ENCODE measurements at places on chromosomes 4 and X. TPM values are rescaled to one million over a fixed set of nuclear protein-coding genes. Genes with fewer than 3 reads are reported as not detected.

Gene POLN
- total RNA-seq, result 1.5 TPM

Gene AKAP14
- total RNA-seq, result not detected

Gene CXorf65
- not detected for total RNA-seq

Gene CT45A10
- not detected for total RNA-seq

DNA sequence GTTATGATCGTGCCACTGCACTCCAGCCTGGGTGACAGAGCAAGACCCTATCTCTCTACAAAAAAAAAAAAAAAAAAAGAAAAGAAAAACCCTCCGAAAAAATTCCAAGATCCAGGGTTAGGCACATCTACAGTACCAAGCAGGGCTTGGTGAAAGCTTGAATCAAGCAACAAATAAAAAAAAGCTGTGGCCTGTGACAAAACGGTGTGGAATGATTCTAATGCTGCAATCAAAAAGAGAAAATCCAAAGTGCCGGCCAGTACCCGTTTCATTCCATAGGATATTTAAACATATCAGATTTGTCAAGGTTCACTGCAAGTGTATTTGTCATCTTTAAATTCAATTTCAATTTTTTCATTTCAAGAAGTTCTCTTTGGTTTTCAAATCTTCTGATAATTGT lies 20.5 kb downstream of the RWDD4 start:
- no peak for ATAC-seq

DNA sequence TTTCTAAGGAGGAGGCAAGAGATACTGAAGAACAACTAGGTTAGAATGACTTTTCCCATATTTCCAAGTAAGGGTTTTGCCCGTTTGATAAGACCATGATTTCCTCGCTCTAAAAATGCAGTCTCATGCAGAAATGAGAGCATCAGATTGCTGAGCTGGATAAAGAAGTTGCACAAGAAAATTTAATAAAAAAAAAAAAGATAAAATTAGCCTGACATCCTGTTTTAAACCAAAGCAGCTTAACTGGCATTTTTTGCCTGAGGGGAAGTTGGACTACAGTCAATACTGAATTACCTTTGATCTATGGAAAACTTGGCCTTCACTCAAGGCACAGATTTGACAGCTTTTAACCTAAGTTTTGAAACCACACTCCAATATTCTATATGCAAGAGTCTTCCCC lies 208.4 kb downstream of the GASK1B start:
- no peak for ATAC-seq

- ATAC-seq, result no peak
These were observed 22.4 kb downstream of the MAP7D3 start for GRCh38 chrX:136228839-136229207.

GRCh38 chrX:153903991-153904957 lies at the start of gene AVPR2:
Gene AVPR2, plus strand, starts transcription at chrX:153904673. Its CDS starts 473 bp downstream, at chrX:153905146.
- ATAC-seq, result peak; percentile 57

- ATAC-seq, result no peak
These were observed 95.8 kb downstream of the IQCM start for GRCh38 chr4:149719806-149720205.

GRCh38 chr4:81003597-81004111 lies 26.9 kb upstream of the BMP3 start:
- ATAC-seq, result no peak

- ATAC-seq, result no peak
These were observed 276.1 kb downstream of the PPP3CA start for GRCh38 chr4:101071241-101071640.

DNA sequence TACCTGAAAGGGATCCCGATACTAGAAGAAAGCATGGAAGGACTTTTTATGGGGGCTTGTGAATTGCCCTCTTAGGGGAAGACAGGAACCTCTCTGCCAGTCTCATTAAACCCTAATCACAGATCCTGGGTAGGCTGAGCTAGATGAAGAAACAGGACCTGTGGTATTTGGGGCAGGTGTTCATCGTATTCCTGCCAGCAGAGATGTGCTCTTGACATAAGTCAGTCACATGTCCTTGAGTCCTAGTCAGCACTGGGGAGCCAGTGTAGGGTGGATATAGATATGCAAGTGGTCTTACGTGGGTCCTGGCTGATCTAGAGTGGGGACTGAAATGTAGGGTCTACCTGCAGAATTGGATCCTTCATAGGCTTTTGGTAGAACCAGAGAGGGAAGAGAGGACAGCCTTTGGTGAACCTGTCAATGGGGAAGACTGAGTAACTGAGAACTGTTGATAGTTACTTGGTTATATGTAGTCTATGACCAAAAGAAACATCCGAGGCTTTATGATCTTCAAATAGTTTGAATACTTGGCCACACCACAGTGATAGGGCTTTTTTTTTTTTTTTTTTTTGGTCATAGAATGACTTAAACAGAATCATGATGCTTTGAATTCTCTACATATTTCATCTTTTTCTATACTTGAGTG lies 63.5 kb upstream of the WDR1 start:
- no peak for ATAC-seq

DNA sequence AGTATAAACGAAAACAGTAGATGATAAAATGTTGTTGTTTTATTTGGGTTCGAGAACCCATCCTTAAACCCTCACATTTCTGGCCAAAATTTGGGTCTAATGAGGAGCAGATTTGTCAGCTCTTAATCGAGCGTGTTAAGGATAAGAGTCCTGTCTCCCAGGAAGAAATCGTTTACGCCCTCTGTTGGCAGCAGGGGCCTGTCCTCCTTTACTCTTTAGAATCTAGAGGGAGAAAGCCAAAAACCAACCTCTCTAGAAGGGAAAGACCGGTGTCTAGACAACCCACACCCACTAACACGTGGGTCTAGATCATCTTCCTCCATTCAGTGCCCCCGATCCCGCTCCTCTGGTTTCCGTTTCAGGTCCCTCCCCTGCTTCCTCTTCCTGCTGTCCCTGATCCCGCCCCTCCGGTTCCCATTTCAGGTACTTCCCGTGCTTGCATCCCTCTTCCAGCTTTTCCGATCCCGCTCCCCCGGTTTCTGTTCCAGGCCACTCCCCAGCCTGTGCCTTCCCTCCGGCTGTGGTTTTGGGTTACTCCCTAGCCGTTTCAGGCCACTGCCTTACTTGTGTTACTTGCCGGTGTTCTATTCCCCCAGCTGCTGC lies 339.1 kb downstream of the PAPSS1 start:
- no peak for ATAC-seq

DNA sequence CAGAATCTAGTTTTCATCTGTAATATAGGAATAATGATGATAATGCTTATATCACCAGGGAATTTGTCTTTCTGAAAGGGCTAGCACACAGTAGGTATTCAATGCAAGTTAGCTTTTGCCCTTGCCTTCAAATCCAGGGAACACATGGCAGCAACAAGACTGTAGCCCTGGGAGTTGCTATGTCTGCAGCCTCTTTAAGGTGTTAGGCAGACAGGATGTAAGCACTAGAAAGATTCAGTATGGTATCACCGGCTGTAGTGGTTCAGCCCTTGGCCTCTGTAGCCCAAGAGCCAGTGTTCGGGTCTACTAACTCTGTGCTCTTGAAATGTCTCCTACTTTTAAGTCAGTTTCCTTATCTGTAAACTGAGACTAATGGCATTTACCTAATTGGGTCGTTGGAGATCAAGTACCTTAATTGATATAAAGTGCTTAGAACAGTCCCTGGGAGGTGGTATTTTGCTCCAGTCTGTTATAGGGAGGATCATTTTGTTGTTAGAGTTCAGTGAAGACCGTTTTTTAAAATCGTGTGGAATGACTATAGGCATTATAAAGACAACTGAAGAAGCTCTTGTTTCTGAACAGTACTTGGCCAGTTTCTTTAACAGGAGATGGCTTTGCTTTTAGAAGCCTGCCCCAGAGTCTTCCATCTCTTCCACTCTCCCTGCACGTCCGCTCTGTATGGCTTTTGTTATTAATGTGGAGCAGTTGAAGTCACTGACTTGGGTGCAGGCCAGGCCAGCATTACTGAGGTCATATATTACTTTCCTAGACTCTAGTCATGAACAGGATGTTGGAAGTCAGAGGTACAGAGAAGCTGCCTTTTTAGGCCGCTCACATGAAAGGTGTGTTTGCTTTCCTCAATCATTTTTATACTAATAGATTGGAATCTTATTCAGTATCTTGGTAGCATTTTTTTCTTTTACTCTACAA lies 44.8 kb downstream of the GAB1 start:
- ATAC-seq, result peak; percentile 76

DNA sequence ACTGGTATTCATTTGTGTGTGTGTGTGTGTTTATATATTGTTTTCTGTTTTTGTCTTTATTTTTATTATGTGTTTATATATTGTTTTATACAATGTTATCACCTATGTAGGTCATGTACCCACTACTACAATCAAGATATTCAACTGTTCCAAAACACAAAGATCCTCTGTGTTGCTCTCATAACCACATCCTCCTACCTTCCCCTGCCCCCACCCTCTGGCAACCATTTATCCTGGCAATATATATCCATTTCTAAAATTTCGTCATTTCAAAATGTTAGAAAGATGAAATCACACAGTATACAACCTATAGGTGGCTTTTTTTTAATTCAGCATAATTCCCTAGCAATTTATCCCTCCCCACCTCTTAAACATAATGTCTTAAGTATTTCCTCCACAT lies 18.8 kb upstream of the RPL34 start:
- ATAC-seq, result no peak

DNA sequence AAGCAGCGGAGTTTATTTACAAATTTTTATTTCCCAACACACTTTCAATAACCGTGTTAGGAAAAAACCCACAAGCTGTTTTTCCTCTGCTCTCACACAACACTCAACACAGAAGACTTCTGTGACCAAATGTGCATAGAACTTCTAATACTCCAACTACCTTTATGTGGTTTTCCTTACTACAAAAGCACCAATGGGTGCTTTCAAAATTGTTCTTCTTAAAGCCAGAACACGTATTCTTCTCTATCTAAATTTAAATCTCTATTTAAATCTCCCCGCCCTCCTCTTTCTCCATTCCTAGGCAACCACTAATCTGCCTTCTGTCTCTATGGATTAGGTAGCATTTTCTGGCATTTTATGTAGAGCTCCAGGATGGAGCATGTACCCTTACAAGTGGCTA lies 90.0 kb downstream of the SHROOM2 start:
- ATAC-seq, result no peak

DNA sequence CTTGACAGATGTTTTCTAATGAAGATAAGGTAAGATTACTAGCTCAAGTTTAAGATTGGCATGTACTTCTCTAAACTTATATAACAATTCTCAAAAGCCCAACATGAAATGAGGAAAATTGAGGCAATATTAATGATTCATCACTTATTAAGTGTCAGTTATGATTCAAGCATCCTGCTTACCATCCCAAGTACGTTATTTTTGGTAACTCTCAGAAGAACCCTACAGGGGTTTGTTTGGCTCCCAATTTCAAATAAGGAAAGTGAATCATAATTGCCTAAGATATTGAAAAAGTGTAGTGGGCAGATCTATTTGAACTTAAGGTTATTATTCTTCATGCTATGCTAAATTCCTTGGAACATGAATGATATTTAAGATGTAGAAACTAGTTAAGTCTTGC lies 387.9 kb upstream of the TENM3 start:
- no peak for ATAC-seq

DNA sequence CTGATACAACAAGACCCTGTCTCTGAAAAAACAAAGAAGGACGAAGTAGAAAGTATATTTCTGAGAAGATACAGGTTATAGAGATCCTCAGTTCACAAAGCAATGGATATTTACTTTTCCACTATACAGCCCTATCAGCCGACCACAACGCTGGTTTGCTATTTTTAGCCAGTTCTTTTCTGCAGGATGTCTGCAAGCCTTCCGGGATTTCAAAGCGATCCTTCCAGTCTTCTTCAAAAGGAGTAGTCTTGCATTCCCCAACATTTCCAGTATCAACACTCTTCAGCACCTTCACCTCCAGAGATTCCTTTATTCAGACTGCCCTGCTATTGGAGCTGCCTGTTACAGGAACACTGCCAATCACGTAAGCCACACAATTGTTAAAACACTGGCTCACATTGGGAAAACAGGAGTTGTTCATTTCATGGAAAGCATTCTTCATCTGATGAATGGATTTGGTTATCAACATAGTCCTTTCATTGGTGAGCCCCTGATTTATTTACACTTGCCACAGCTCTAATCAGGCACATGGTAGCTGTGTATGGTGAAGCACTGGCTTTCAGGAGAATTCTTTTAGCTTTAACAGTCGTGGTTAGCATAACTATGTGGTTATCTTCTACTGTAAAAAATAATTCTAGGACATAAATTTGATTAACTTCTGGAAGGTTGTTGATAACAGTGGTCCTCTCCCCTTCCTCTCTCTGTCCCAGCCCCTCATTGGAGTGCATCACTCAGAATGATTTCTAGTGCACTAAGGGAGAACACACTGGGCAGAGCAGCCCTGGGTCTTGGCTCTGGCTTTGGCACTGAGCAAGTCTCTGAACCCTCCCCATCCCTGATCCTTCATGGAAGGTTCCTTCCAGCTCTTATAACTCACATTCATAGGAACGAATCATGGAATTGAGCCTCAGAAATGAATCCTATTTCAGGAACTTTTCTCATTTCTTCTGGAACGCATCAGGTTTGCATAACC lies 109.9 kb upstream of the SORBS2 start:
- ATAC-seq, result no peak

DNA sequence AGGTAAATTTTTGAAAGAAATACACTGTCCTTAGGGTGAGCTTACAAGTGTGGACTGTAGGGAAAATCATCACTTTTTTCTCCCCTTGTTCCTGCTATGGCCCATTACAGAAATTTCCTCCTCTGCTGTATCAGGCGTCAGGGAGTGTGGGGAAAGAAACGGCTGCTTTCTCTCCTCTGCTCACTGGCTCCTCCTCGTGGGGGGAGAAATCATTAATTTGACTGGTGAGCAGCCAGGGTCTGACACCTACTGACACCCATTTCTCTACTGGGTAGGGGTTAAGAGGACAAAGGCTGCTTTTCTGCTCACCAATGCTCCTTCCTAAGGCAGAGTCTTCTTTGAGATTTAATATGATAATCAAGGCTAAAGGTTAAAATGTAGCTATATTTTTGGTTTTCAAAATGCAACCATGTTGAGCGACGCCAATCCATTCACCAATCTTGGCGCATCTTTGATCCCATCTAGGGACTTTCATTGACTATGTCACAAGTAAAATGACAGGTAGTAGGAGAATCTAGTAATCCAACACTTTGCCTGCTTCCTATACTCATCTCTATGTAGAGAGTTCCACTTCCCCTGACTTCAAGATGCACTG lies 25.1 kb downstream of the SETD7 start:
- no peak for ATAC-seq

- no peak for ATAC-seq
These were observed 234.0 kb downstream of the SPOCK3 start for GRCh38 chr4:167000141-167000852.

- ATAC-seq, result no peak
These were observed 48.0 kb downstream of the TENM3 start for GRCh38 chr4:182291175-182291574.
